ENCODE measurements at places on chromosomes 3 and 15.
A peak's percentile ranks its signal among the peaks of the same experiment; 100 is the strongest.

DNA sequence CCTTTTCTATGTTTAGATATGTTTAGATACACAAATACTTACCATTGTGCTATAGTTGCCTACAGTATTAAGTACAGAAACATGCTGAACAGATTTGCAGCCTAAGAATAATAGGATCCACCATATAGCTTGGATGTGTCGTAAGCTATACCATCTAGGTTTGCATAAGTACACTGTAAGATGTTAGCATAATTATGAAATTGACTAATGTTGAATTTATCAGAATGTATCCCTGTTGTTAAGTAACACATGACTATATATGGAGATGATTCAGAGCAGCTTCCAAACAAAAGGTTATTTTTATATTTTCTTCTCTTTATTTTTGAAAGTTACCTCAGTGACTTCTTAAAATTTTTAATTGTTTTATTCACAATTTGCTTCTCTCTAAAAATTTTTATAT is 2.4 kb downstream of the SLC28A2 start:
- DNase-seq: no peak

DNA sequence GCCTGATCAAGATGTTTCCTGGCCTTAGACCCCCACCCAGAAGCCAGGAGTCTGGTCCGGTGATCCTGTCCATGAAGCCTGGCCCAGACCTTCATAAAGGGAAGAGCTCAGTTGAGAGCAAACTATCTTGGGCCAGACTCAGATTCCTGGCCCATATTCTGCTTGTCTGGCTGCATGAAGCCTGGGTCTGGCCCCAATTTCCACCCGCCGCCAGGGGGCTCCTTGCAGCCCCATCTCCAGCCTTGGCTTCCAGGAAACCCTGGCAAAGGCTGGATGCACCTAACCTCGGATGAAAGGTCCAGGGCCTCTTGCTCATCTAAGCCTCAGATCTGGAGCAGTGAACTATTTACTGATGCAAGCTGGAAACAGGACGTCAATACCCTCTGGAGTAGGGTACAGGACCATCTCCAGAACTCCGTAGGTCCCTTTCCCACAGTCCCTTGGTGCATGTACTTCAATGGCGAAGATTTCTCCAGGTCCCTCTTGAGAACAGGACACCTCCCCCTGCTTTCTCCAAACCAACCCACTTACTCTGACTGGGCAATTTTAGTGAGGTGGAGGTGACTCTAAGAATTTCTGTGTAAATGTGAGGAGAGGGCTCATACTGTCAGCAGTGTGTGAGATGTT is 5.6 kb downstream of the FOXL2 start:
- DNase-seq: no peak

- no peak for DNase-seq
These were observed 46.6 kb downstream of the ISL2 start for GRCh38 chr15:76382987-76383728.

- DNase-seq: no peak
These were observed 397.4 kb downstream of the OTOL1 start for GRCh38 chr3:161893972-161894371.

DNA sequence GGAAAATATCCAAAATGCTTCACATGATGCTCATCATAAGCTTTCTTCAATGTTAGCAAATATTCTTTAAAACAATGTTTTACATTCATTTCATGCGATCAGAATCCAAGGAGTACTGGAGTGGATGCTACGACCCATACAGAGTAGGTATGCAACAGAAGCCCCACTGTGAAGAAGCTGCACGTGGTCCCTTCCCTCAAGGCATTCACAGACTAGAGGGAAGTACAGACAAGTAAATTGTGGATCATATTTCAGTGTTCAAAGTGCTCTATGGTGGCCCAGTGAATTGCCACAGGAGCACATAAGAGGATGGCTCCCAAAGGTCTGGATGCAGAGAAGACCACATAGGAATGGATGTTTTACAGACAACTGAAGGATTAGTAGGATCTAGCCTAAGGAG is 789.9 kb downstream of the IGSF11 start:
- no peak for DNase-seq

GRCh38 chr15:96992817-96993216 is 662.3 kb downstream of the NR2F2 start:
- no peak for DNase-seq

DNA sequence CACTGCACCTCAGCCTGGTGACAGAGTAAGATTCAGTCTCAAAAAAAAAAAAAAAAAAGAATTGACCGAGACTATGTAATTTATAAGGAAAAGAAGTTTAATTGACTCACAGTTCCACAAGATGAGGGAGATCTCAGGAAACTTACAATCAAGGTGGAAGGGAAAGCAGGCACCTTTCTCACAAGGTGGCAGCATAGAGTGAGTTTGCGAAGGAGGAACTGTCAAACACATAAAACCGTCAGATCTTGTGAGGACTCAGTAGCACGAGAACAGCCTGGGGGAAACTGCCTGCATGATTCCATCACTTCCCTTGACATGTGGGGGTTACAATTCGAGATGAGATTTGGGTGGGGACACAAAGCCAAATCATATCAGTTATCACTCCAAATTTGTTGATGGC is 380.9 kb downstream of the EDEM1 start:
- peak; percentile 30 for DNase-seq

GRCh38 chr3:186307594-186308221 is 54.3 kb downstream of the DGKG start:
- no peak for DNase-seq

- DNase-seq: no peak
These were observed 55.3 kb upstream of the SLC6A1 start for GRCh38 chr3:10937141-10937825.
